Amniotic stem cell (primary cell): ENCODE measurements at places on chromosomes 2 and 18.

- no peak for DNase-seq
Measured at GRCh38 chr2:127176371-127177311, 43.5 kb downstream of the CYP27C1 start.

GRCh38 chr2:202945-203344 lies 60.9 kb downstream of the SH3YL1 start:
- no peak for DNase-seq

GRCh38 chr2:11417946-11418585 lies 47.9 kb downstream of the E2F6 start:
- no peak for DNase-seq

GRCh38 chr2:232293191-232293590 lies 85.4 kb upstream of the ALPP start:
- DNase-seq, result no peak

DNA sequence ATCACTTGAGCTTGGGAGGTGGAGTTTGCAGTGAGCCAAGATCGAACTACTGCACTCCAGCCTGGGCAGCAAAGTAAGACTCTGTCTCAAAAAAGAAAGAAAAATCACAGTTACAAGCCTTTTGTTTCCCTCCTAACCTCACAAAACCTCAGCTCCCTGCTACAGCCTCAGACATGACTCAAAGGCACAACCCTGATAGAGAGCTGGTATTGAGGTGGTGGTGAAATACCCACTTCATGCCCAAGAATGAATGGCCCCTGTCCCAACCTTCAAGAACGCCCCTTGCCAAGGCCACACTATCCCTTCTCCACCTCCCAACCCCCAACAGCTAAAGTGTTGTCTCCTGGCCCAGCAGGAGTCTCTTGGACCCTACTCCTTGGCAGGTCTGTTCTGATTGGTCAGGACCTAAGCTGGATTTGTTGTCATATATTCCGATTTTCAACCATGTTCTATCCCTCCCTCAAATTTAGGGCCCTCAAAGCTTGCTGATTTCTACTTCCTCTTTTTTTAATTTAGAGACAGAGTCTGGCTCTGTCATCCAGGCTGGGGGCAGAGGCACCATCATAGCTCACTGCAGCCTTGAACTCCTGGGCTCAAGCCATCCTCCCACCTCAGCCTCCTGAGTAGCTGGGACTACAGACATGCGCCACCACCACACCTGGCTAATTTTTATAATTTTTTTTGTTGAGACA lies 61.9 kb upstream of the BZW1 start:
- DNase-seq, result no peak

DNA sequence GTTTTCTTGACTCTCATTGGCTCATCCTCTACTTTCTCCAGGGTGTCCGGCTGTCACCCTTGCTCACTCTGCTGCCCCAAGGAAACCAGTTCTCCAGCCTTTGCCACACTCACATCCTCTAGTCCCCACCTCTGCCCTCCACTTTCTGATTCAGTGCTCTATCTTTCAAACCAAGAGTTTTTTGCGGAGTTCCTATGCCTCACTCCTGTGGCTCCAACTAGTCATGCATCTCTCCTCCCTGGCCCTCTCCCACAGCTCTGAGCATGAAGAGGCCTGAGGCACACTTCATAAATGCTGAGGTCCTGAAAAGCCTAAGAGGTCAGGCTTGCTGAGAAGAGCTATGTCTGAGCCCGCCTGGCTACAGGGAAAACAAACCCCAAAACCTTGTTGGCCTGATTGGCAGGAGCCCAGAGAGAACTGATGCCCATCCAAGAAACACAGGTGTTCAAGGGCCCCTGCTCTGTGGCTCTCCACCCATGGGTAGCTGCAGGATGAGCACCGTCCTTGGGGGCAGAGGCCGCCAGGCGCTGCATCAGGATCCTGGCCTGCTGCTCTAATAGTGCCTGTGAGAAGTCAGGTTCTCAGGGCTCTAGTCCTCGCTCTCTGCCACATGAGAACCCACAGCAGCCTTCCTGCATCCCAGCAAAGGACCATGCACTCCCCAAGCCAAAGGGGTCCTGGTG lies 42.1 kb downstream of the HS1BP3 start:
- DNase-seq, result no peak

- no peak for DNase-seq
Measured at GRCh38 chr2:170842785-170843184, 26.1 kb downstream of the GAD1 start.

GRCh38 chr18:31380912-31381311 lies 4.3 kb downstream of the DSG4 start:
- DNase-seq, result no peak
